ENCODE measurements at places on chromosomes 3 and 15.

- DNase-seq = no peak
Measured at GRCh38 chr3:154151969-154152368, 30.8 kb downstream of the ARHGEF26 start.

DNA sequence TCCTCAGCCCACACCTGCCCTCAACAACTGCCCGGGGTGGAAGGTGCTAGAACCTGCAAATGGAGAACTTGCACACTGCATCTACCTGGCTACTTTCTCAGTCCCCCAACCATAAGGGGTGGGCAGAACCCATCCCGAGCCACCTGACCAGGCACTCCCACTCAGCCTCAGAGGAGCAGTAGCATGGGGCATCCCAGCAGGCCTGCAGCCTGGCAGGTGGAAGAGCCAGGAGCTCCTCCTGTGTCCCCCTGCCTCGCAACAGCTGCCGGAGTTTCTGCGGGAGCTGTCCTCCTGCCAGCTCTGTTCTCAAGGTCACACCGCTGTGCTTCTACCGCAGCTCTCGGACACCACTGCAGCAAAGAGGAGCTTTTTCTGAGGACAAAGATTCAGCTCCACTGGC lies 27.5 kb downstream of the RAB6B start:
- no peak for DNase-seq

- no peak for DNase-seq
Measured at GRCh38 chr3:81872566-81872965, 111.1 kb upstream of the GBE1 start.

DNA sequence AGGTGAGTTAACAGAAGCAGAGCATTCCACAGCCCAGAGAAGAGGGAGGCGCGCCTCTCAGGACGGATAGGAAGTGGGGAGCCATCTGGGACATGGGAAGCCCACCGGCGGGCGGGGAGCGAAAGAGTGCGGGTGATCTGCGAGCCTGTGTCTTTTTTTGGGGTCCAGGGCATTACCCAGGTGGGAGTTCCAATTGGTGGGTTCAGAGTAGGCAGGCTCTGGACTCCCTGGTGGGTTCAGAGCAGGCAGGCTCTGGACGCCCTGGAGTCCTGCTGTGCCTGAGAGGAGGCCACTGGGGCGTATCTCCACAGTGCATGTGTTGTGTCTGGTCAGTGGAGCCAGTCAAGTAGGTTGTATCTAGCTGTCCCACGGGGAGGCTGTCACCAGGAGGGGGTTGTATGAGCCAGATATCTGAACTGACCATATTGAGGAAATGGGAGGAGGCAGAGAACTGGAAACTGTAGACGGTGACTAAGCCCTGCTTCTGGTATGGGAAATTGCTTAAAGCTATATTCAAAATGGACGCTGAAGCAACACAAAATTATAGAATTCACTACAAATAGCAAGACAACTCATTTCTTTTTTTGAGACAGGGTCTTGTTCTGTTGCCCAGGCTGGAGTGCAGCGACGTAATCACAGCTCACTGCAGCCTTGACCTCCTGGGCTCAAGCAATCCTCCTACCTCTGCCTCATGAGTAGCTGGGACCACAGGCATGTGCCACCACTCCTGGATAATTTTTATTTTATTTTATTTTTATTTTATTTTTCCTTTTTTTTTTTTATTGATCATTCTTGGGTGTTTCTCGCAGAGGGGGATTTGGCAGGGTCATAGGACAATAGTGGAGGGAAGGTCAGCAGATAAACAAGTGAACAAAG lies 34.5 kb upstream of the CHST2 start:
- no peak for DNase-seq

DNA sequence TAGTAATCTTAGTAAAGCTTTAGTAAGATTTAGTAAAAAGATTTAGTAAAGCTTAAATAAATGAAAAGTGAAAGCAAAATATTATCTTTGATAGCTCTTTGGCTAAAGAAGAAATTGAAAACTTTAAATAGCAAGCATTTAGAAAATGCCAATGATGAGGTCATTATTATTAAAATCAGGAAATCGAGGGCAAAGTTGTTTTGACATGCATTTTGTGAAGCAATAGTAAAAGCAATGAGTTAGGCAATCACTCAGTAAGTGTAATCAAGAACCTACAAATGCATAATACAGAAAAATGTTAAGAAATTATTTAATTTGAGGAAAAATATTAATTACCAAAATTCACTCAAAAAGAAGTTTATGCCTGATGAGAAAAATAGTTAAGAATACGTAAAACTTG lies 280.3 kb upstream of the MME start:
- DNase-seq = no peak

- DNase-seq = no peak
Measured at GRCh38 chr15:48020166-48020565, 100.6 kb upstream of the SLC24A5 start.

DNA sequence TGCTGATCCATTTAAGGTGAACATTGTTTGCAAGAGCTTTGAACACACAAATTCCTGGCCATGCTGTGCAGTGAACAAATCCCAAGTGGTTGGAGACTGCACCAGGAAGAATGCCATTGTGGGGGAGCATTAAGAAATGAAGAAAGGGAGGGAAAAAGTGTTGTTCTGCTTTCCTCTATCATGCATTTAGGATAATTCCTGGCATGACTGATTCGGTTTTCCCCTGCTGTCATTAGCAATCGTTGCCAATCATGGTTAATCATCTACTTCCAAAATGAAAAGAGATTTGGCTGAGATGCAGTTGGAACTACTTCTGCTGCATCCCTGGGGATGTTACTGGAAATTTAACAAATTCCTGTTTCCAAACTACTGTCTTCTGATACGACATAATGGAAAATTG lies 73.7 kb upstream of the ZPLD1 start:
- no peak for DNase-seq

GRCh38 chr15:91409387-91409786 lies 309.3 kb downstream of the SV2B start:
- DNase-seq = no peak

DNA sequence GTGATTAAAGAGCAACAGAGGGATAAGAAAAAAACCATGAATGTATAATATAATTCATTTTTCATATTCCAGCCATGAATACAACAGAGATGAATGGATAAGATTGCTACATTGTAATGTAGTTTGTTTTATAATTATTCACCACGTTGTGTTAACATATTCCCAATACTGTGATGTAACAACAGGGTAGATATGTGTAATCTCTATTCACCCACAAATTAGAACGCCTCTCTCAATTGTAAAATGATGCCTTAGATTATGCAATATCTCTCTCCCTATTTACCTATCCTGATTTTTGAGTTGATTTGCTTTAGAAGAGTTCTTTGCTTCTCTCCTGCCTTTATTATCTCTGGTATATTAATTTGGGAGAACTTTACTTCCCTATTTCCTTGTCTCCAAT lies 193.6 kb downstream of the AGBL1 start:
- no peak for DNase-seq

DNA sequence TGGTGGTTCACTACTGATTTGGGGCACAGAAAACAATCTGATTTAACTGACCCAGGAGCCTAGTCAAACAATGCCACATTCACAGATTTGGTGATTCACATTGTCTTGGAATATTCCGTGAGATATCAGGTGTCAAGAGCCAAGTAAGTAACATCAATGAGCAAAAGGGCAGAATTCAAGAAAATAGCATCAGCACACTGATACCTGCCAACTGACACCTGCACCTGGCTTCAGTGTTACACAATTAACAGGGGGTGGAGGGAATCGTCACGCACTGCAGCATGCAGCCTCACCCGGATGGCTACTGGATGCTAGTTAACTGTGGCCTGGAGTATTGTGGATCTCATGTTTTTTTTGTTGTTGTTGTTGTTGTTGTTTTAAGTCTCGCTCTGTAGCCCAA lies 17.6 kb downstream of the CCNL1 start:
- no peak for DNase-seq

GRCh38 chr3:175728566-175728965 lies 869.4 kb downstream of the NAALADL2 start:
- no peak for DNase-seq

DNA sequence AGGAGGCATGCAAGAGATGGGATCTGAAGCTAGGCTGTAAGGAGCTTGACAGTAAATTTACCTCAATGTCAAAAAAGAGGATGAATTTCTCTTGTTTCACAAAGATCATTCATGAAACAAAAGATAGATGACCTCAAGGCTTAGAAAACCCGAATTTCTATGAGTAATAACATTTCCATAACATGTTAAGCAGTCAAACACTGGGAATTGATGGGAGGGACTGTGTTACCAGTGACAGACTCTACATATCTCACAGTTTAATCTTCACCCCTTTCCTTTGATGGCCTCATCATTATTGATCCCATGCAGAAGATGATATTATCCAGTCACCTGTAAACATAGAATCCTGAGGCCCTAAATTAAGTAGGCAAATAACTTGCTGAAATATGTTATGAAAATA lies 53.5 kb upstream of the VGLL3 start:
- DNase-seq = no peak

GRCh38 chr15:101389362-101389761 lies 94.3 kb upstream of the SNRPA1 start:
- DNase-seq = no peak

GRCh38 chr15:28106294-28107110 lies 7.4 kb upstream of the OCA2 start:
- peak; percentile 19 for DNase-seq

DNA sequence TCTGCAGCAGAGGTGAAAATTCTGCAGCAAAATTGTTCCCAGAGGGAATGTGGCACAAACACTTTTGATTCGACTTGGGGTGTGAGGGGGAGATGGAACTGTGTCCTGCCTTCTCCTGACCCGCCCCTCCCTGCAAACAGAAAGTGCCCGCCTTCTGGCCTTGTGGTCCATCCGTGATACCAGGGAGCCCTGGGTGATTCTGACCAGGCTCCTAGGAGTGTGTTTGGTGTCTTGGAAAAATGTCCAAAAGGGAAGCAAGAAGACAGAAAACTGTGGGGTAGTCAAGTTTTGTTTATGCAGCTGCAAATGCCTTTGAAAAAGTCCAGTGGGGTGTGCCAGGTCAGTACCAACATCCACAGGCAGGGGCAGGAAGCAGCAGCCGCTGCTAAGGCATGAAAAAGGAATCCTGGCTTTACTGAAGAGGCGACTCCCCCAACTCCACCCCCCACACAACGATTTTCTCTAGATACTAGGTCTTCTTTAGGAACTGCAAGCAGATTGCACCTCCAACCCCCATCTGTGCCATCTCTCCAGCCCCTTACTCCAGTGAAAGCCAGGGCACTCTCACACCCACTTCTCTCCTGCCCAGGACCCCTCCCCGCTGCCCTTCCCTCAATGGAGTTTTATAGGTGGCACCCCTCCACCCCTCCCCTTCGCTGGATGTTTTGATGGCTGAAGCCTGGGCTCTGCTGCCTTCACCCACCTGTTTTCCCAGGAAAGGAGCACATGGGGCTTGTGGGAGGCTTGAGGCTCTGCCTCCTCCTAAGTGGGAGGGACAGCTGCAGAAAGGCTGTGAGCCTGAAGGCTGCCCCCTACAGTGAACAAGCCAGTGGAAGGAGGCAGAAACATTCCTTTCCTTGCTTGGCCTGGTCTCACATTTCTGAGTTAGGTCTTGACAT lies 82.4 kb upstream of the HERC1 start:
- DNase-seq = no peak

- no peak for DNase-seq
Measured at GRCh38 chr3:151901644-151902285, 28.3 kb downstream of the SUCNR1 start.

DNA sequence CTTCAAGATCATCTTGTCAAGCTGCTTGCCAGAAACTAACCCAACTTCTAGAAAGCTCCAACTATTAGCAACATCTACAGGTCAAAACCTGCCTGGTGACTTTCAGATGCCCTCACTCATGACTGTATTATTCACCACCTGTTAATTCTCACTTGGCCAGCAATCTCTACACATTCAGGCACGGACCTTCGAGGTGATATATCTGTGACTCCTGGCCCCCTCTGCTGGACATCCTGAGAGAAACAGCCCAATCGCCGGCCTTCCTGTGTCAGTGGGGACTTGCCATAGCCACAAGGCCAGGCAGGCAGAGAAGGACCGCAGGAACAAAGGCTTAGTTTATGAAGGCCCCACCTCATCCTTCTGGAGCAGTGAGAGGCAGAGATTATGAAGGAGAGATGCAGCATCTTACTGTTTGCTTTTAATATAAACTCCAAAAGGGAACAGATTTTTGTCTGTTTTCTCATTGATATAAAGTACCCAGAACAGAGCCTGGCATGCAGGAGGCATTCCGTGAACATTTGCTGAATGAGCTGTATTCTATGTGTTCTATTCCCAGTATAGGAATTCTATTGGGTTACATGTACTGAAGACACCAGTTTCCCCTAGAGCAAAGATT lies 24.4 kb upstream of the OCA2 start:
- DNase-seq = peak; percentile 16

- DNase-seq = no peak
Measured at GRCh38 chr3:143700431-143700975, 147.8 kb downstream of the SLC9A9 start.

- no peak for DNase-seq
Measured at GRCh38 chr3:18228060-18228459, 197.1 kb downstream of the SATB1 start.

GRCh38 chr3:194162070-194162678 lies 26.2 kb downstream of the HES1 start:
- no peak for DNase-seq
